GM03348 (cell line): ENCODE measurements at places on chromosomes 13 and 19.

GRCh38 chr13:46909042-46909441 is 12.2 kb upstream of the HTR2A start:
- DNase-seq: no peak

DNA sequence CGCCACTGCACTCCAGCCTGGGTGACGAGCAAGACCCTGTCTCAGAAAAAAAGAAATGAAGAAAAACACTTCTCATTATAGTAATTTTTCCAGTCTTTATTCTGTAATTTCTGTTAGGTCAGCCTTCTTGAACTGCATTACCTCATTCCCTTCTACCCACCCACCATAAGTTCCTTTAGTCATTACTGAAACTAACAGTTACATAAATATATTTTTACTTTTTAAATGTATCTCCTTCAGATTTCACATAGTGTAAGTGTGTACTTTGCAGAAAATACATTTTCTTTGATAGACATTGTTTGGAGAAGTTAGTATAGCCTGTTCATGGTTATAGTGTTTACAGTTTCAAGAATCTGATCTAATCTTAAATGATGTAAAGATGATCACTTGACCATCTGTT is 31.7 kb upstream of the KCTD4 start:
- DNase-seq: no peak

- DNase-seq: no peak
Measured at GRCh38 chr13:44061876-44062275, 182.2 kb downstream of the LACC1 start.

DNA sequence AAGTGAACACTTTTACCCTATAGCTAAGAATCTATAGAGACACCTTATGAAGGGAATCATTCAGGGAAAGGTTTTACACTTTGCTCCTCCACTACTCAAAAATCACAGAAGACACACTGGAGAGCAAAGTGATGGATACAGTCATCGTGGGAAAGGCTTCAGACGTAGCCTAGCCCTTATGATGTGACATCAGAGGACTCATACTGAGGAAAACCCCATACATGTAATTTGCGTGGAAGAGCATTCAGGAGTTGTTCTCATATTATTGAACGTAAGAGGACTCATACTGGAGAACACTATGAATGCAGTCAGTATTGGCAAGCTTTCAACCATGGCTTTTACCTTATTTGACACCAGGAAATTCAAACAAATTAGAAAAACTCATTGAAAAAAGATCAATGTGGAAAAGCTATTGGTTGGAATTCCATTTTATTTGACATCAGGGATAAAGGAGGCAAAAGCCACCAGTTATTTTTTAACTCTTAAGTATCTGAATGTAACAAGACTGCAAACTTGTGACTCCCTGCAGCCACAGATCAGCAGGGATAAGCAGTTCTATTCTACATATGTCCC is 16.1 kb upstream of the ZNF274 start:
- DNase-seq: no peak

GRCh38 chr13:106617561-106617960 is 49.6 kb upstream of the ARGLU1 start:
- peak; percentile 40 for DNase-seq

GRCh38 chr13:43111559-43112400 is 88.4 kb downstream of the DNAJC15 start:
- no peak for DNase-seq

DNA sequence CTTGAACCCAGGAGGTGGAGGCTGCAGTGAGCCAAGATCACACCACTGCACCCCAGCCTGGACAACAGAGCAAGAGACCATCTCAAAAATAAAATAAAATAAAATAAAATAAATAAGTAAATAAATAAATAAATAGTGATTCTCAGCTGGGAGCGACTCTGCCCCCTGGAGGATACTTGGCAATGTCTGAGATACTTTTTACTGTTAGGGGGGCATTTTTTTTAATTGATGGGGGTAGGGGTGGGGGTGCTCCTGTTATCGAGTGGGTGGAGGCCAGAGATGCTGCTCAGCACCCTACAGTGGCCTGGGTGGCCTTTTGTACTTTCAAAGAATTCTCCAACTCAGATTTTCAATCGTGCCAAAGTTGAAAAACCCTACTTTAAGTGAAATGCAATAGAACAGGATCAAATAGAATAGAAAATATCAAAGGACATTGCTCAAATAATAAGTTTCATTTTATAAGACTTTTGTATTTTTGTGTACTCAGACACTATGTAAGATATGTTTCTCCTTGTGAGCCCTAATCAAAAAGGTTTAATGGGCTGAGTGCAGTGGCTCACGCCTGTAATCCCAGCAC is 7.1 kb upstream of the CLPP start:
- peak; percentile 61 for DNase-seq

DNA sequence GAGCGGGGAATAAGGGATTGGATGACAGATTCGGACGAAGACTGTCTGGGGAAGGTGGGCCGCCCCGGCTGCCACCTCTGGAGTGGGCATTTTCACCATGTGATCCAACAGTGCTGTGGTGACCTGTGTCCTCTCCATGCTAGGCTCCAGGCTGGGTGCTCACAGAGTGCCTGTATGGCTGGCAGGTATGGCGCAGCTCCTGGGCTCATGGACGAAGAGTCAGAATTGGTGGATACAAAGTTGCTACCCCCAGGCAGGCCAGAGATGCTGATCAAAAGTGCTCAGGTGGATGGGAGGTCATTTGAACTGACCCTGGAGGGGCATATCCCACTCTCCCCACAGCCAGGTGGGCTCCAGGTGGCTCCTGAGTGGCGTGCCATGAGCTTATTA is 111.3 kb upstream of the UQCRFS1 start:
- DNase-seq: no peak

- no peak for DNase-seq
Measured at GRCh38 chr19:15487038-15487437, 7.7 kb upstream of the PGLYRP2 start.

DNA sequence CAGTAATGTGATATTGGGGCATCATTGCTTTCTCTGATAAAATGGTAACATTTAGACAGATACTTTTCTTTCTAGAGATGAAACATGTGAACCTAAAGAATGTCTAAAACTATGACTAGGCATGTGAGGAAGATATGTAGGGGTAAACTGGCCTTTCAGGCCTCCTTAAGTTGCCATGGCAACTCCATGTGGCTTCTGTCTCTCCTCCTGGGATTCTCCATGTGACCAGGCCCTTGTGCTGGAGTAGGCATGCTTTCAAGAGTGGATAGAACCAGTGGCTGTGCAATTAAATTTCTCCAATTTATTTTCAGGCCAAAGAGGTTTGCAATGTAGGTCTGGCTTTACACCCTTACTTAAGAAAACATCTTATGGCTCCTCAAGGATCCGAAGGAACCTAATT is 130.8 kb downstream of the OLFM4 start:
- DNase-seq: no peak

- DNase-seq: no peak
Measured at GRCh38 chr13:76948149-76948548, at the start of gene ACOD1. ACOD1 (plus strand) TSS chr13:76948511; CDS start chr13:76948559, 48 bp downstream.

- DNase-seq: no peak
Measured at GRCh38 chr19:7346488-7346971, 2.2 kb upstream of the ARHGEF18 start.

DNA sequence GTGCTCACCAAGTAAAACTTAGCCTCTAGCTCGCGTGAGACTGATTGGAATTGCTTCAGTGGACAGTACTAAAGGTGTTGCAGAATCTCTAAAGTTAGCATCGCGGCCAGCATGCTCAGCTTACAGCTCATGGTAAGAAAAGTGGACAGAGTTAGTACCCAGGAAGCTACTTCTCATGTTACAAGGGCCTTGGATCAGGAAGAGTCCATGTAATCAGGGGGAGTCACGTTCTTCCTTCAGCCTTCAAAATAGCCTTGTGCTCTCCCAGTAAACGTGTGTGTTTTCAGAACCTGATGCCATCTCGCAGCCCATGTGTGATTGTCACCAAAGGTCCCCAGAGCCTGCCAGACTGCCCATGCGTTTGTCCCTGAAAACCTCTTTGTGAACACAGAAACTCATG is 195.8 kb upstream of the RNF113B start:
- no peak for DNase-seq

DNA sequence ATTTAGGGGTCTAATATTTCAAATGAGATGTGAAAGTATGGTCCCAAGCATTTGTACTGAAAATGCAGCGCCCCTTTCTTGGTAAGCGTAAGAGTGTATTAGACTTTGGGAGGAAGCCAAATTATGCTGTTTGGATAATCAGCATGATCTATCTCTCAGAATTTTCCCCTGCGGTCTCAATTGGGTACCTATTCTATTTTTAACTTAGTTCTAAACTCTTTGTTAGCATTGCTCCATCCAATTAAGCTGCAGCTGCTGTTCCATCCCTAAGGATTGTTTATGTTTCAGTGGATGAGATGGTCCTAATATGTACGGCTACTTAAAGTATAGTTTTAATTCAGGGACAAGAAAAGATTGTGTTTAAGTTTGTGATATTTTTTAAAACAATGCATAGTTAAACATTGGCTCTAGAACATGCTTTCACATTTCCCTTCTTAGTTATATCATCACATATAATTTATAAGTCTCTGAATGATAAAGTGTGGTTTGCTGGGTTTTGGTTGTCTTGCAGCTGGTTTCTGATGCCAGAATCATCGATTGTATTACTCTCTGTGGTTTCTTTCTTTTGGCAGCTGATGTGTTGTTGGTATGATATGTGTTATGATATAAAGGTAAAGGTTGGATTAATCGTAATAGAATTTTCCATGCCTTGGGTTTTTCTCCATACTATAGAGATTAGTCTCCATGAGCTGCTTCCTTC is 15.0 kb downstream of the POLR1D start:
- no peak for DNase-seq

DNA sequence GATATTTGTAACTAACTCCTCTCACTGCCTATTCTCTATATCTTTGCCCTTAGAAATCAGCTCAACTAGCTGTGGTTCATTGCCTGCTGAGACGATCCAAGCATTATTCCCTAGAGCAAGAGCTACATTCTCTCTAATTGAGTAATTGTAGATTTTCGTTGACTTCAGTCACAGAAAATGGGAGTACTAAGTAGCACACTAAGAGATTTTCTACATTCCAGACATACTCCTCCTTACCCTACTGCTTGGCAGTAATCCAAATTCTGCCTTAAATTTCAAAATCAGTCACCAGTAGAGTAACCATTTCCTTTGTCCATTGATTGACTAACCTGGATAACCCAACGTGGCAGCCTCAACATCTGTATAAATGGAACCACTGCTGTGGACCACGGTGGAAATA is 1786.8 kb downstream of the SLITRK5 start:
- no peak for DNase-seq

DNA sequence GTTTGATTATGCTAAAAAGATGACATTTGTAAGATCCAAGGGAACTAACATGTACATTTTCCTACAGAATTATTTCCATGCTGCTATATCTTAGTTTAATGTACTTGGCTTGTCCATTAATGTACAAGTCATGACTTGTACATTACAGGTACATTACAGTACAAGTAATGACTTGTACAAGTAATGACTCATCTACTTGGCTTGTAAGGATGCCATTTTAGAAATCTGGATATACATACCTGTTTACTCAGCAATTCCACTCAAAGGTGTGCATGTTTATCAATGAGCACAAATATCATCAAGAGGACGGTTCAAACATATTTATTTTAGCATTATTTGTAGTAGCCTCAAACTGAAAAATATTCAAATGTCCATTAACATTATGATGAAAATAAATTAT is 87.0 kb upstream of the TRPC4 start:
- no peak for DNase-seq

GRCh38 chr13:32857689-32858088 is 158.5 kb upstream of the KL start:
- no peak for DNase-seq

DNA sequence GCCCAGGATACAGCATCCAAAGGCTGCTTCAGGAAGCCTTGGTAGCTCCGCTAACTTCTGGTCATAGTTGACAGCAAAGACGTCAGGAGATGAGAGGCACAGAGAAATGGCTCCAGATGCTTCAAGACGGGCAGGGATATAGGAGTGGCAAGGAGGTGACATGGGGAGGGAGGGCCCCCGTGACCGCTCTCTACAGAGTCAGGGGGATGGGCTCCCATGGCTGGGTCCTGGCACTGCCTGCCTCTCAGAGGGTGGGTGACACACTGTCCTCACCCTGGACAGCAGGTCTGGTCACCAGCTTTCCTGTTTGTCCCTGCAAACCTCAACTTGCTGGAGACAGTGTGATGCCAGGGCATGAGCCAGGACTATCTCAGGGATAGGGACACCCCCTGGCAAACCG is 10.3 kb upstream of the ZNF14 start:
- no peak for DNase-seq

DNA sequence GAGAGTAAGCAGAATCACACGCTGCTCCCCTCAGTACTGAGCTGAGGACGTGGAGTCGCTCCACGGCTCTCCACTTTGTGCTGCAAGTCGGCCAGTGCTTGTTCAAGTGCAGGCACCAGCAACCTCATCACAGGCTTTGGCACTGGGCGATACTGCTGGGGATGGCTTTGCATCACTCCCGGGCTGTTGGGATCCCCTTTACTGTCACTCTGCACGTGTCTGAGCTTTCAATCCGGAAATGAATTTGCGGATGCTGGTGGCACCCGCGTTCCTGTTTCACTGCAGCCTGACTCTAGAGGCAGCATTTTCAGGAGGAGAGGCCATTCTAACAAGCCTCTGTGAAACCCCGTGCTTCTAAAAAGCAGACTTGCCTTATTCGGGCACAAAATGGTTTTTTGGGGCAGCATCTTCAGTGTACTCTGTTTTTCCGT is 19.1 kb downstream of the SMARCA4 start:
- DNase-seq: no peak

DNA sequence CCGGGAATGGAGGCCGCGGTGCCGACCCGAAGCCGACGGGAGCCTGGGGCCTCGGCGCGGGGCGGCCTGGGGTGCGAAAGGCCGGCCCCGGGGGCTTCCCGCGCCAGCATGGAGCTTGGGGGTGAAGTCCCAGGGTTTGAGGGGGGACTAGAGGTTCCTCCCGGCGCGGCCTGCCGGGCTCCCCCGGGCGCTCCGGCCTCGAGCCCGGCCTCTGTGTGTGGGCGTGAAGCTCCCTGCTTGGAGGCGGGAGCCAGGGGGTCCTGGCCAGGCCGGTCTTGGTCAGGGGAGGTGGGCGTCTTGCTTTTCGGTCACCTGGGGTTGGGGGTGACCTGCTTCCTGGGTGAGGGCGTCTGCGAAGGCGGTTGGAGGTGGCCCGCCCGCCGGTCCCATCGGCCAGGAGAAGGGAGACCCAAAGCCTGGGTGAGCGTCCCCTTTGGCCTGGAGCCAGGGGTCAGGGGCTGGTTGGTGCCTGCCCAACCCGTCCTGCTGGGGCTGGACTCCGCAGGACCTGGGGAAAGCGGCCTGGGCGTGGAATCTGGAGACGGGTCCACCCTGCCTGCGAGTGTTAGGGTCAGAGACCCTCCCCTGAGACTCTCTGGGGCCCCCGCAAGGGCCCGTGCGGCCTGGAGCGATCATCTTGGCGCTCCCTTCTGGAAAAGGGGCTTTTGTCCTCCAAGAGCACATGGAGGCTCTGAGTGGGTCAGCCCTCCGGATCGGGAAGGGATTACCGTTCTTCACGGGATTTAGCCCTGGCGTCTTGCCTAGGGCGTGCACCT is 535 bp downstream of the BSG start:
- peak; percentile 83 for DNase-seq

DNA sequence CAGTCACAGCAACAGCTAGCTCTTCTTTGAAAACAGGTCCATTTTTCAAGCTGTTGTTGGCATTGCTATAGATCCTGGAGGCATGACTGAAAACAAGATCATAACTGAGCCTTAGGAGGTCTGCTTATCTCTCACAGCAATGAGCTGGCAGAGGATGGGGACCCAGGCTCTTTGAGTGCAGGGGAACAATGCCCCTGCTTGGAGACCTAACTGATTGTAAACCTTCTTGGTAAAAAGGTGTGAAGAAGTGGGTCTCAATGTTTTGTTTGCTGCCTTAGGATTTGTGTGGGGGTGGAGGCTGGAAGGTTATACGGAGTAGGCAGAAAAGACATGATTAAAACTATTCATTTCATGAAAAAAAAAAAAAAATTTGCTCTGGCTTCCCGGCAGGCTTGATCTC is 94.6 kb downstream of the EFNB2 start:
- DNase-seq: no peak
